ENCODE measurements at places on chromosomes 6 and 20.
A peak's percentile ranks its signal among the peaks of the same experiment; 100 is the strongest.

GRCh38 chr6:39003072-39003471 is 45.5 kb upstream of the GLP1R start:
- DNase-seq = no peak

DNA sequence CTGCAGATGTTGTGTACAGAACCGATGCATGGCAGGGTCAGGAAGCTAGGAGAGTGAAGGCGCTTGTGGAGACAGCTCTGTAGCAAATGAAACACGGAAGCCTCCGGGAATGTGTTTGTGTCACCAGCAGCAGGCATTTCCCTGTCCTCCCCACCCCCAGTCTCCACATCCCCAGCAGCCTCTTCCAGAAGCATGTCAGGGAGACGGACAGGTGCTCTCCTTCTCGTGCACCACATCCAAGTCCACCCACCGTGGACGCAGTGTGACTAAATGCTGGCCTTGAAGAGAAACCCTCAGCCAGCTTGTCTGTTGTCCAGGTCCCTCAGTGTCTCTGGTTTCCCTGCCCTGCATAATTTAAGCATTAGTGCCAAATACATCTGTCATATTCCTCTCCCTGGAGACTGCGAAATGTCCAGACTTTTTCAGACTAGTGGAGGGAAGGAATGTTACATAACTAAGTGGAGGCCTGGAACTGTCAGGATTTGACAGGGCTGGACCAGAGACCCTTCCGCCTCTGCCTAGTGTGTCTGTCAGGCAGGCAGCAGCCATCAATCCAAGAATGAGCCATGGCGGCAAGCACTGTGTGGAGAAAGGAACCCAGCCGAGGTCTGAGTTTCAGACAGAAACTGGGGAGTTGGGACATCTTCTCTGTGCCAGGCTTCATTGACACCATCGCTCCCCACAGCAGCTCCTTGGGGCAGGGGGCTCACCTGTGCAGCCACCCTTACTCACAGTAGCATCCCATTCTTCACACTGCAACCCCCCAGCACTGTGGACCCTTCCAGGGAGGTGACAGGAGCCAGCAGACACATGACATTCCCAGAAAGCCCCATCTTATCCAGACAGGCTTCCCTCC is 26.6 kb upstream of the PI16 start:
- no peak for DNase-seq

GRCh38 chr20:19654921-19655320 is 103.1 kb upstream of the RIN2 start:
- no peak for DNase-seq

- peak; percentile 52 for DNase-seq
Measured at GRCh38 chr6:13573669-13574110, 711 bp upstream of the SIRT5 start.

GRCh38 chr20:56554869-56555268 is 21.8 kb downstream of the FAM209B start:
- peak; percentile 67 for DNase-seq

- DNase-seq = no peak
Measured at GRCh38 chr6:41538556-41539182, 7.5 kb upstream of the FOXP4 start.

All from dermis microvascular lymphatic vessel endothelial cell (primary cell).